ENCODE measurements at places on chromosomes 11 and 22.

GRCh38 chr11:128772814-128773213, 78.9 kb downstream of the FLI1 start:
- DNase-seq, result no peak

DNA sequence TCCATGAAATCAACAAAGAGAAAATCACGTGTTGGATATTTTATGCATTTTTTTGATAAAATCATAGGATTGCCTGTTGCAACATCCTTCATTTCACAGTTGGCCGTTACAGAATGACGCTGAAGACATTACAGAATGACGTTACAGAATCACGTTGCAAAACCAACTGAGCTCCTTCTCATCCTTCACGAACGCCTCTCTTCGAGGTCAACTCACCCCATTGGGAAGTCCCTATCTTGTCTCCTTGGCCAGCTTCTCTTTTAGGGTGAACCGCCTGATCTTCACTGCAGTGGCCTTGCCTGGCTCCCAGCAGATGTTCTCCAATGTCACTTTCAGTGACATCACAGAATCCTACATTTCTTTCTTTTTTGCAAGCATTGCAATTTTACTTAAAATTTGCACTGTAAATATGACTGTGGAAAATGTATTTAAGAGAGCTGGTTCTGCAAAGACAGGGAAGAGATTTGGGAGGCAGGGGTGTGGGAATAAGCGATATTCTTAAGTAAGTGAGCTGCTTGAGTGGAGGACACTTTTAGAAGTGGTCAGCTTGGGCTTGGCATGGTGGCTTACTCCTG, 5.1 kb downstream of the KRTAP5-7 start:
- no peak for DNase-seq

- no peak for DNase-seq
Measured at GRCh38 chr11:69221086-69221485, 65.4 kb downstream of the SMIM38 start.

- DNase-seq, result no peak
Measured at GRCh38 chr22:16962501-16962900, 45.5 kb downstream of the GAB4 start.

- no peak for DNase-seq
Measured at GRCh38 chr11:124238512-124238911, 2.4 kb upstream of the OR8G1 start.

DNA sequence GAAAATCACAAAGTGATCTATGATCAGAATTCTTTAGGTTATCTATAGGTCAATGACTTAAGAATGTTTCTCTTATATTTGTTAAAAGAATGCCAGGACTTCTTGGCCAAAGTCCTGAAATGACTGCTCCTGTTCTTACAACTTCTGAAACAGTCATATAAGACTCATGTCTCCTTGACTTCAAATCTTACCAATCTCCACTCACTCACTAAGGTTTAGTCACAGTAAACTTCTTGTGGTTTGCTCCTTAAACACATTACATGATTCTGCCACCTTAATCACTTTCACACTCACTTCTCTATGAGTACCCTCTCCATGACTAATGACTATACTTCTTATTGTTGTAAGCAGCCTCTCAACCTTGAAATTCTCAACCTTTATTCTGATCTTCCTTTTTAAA, 648.7 kb upstream of the CCDC179 start:
- peak; percentile 3 for DNase-seq

DNA sequence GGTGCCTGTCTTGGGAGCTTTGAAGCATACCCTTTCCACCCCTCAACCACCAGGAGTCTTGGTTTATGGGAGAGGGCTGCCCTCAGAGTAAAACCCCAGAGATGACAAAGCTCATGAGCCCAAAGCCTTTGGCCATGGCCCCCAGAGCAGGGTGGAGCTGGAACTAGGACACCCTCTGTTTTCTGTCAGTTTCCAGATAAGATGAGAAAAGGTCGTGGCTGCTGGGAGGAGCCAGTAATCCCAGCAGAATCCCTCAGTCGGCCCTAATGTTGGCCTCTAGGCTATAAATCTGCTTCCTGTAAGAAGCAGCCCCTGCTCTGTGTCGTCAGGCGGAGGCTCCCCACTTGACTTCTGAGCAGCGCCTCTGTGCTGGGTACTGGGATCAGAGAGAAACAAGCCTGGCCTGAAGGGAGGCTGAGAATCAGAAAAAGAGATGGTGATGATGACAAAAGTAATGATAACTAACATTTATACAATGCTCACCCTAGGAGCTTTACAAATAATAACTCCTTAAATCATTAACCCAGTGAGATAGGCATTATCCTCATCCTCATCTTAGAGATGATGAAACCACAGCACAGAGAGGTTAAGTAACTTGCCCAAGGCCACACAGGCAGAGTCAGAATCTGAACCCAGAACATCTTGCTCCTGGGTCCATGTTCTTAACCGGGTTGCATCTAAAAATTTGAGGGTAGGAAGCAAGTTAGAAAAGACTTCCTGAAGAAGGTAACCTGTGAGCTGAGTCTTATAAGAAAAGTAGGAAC, 471.4 kb downstream of the SOX6 start:
- DNase-seq, result no peak

DNA sequence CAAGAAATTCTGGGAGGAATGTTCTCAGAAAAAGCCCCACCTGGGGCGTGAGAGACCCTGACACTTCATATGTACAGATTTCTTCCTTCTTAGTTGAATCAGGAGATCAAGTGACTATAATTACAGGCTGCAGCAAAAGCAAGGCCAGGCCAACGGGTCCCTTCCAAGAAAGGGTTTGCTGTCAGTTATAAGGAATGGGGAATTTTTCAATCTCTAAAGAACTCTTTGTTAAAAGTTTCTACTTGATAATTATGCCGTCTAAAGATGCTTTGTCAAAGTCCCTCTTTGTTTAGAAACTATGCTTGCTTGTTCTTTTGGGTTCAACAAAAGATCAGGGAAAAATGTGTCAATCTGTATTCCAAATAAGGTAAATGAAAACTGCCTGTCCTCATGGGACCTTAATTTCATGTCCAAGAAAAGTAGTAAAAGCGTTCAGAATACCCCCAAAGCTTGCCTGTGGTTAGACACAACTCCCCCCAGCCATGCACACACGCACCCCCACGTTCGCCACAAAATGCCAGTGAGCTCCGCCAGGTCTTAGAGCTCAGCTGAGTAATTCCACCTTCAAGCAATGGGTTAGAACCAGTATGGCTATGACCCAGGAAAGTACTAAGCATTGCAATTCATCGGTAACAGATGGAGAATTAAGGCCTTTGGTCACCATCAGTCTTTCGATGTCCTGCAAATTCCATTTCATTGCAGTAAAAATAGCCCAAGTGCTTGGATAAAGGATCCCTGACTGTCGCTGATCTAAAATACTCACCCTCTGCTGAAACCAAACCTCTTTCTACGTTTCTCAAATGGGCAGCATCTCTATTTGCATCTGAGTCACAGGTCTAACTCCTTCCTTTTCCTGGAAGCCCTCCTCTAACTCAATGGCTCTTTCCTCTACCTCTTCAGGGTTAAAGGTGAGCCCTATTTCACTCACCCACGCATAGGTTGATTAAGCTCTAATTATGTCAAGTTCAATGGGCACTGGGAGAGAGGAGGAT, 419.2 kb upstream of the SYN3 start:
- DNase-seq, result no peak

- no peak for DNase-seq
Measured at GRCh38 chr11:45858751-45859398, 11.6 kb downstream of the CRY2 start.

Measured in AG08395 (cell line).